ENCODE measurements at places on chromosomes 13 and 19.

GRCh38 chr13:78540058-78540457, 63.3 kb downstream of the POU4F1 start:
- DNase-seq: no peak

- DNase-seq: peak; percentile 50
These were observed 11.3 kb downstream of the STAP2 start for GRCh38 chr19:4327252-4327876.

DNA sequence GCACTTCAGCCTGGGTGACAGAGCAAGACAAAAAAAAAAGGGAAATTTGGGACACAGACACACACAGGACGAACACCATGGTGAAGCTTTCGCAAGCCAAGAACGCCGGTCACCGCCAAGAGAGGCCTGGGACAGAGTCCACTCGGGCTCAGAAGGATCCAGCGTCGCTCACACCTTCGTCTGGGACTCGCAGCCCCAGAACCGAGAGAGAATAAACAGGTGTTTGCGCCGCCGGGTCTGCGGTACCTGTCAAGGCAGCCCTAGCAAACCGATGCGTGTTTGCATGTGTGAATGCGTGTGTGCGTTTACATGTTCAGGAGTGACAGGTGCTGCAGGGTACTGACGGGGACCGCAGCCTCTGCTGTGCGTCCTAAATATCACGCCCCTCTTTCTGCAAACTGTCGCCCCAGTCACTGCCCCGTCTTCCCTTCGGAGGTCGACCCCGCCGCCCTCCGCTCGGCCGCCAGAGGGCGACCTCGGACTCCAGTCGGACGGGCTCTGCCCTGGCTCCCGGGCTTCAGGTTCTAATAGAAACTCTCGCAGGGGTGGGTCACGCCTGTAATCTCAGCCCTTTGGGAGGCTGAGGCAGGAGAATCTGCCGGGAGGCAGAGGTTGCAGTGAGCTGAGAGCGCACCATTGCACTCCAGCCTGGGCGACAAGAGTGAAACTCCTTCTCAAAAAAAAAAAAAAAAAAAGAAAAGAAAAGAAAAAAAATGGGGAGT, 11.8 kb upstream of the CSNK1G2 start:
- peak; percentile 66 for DNase-seq

- DNase-seq: no peak
These were observed 137.1 kb upstream of the ATXN8OS start for GRCh38 chr13:69970520-69970919.

GRCh38 chr13:79995334-79995733, 345.6 kb downstream of the SPRY2 start:
- no peak for DNase-seq

Data from breast epithelium (tissue), 4 donors.